ENCODE measurements at places on chromosomes 12 and 14. TPM values are rescaled to one million over a fixed set of nuclear protein-coding genes. Genes with fewer than 3 reads are reported as not detected.

CERS5 gene
- polyA plus RNA-seq: 57.1 TPM

LRRC74A gene
- polyA plus RNA-seq: not detected

DCAF4 gene
- polyA plus RNA-seq: 8.1 TPM

DICER1 gene
- polyA plus RNA-seq: 15.7 TPM

JDP2 gene
- polyA plus RNA-seq: not detected

CLEC1B gene
- not detected for polyA plus RNA-seq

IL22 gene
- not detected for polyA plus RNA-seq

DDX54 gene
- polyA plus RNA-seq: 18.4 TPM

TCL1B gene
- polyA plus RNA-seq: not detected

CELA1 gene
- 0.25 TPM for polyA plus RNA-seq

PROX2 gene
- not detected for polyA plus RNA-seq

AQP2 gene
- polyA plus RNA-seq: not detected

CLEC4C gene
- polyA plus RNA-seq: not detected

STXBP6 gene
- polyA plus RNA-seq: not detected

GLIPR1L2 gene
- not detected for polyA plus RNA-seq

SCFD1 gene
- 75.1 TPM for polyA plus RNA-seq

HCAR3 gene
- polyA plus RNA-seq: not detected

EGLN3 gene
- not detected for polyA plus RNA-seq

KRT82 gene
- polyA plus RNA-seq: not detected

FGF6 gene
- not detected for polyA plus RNA-seq

INHBC gene
- not detected for polyA plus RNA-seq

RPGRIP1 gene
- polyA plus RNA-seq: 0.10 TPM
